ENCODE measurements at places on chromosomes 1 and 21.
A peak's percentile ranks its signal among the peaks of the same experiment; 100 is the strongest.

DNA sequence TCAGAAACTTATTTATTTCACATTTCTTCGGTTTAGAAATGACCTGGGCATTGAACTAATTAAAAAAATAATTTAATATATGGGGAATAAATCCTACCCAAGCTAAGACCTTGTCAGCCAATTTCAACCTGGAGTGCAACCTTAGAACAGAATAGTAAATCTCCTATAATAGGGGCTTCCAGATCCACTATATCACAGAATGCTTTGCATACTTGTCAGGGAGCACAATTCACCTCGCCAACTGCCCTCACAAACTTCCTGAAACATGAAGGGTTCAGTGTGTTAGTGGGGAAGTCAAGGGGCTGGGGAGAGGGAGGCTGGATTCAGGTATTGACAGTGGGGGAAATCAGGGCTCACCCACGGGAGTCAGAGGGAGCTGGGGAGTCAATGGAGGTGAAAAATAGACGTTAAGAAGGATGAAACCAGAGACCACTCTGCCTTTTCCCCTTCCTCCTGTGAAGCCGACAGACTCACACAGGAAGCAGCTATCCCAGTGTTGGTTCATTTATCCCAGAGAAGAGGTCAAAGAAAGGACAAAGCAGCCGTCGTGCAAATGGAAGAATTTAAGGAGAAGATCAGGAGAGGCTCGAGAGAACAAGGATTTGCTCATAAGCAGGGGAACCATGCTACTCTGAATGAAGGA lies 453.3 kb downstream of the NUF2 start:
- DNase-seq: no peak

DNA sequence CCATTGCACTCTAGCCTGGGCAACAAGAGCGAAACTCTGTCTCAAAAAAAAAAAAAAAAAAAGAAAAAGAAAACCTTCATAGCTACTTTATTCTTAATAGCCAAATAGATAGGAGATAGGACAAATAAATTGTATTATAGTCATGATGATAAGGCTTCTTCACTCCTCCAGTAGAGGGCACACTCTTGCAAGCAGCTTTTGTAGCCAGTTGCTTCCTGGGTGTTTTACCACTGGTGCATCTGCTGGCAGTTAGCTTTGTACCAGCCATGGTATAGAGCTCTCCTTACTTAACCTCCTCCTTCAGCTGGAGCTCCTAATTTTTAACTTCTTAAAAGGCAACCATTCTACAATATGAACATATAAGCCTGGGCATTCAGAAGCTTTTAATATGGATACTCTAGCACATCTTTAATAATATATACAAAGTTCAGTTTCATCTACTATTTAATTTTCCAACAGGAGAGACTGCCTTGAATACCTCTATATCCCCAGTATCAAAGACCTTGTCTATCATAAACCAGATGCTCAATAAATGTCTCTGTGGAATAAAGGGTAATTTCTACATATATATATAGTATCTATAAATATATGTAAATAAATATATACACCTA lies 35.8 kb downstream of the EVI5 start:
- DNase-seq: peak; percentile 89

GRCh38 chr1:118949315-118949714 lies 38.8 kb downstream of the TBX15 start:
- DNase-seq: peak; percentile 7

DNA sequence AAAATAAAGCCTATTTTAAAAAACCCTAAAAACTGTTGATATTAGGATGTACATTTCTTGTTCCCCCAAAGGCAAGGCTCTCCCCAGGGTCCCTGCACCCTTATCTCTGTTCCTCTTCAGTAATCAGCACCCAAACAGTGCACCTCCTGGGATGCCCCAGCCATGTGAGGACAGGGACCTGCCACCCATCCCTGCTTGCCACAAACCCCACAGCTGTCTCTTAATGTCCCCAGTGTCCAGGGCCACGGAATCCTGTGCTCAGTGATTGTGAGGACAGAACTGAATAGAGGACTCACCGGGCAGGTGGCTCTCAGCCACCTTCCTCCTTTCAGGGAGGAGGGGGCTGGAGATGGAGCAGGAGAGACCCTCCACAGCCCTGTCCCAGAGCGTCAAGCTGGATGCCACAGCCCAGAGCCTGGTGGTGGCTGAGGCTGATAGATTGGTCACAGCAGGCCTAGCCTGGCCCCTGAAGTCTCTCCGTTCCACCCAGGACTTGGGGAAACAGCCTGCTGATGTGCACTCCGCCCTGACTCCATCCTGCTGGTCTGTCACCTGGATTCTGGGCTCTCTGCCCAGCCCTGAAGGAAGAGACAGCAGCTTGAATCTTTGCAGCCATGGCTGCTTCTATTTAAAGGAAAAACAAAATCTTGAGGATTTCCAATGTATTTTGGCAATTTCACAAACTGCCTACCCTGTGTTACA lies 23.1 kb downstream of the RNF187 start:
- DNase-seq: no peak

- no peak for DNase-seq
Observed at GRCh38 chr1:207430602-207431001, 23.5 kb upstream of the CR2 start.
